ENCODE measurements at places on chromosomes 11 and 22.

- no peak for DNase-seq
These were observed 74.5 kb upstream of the ARFGAP3 start for GRCh38 chr22:42931421-42932196.

DNA sequence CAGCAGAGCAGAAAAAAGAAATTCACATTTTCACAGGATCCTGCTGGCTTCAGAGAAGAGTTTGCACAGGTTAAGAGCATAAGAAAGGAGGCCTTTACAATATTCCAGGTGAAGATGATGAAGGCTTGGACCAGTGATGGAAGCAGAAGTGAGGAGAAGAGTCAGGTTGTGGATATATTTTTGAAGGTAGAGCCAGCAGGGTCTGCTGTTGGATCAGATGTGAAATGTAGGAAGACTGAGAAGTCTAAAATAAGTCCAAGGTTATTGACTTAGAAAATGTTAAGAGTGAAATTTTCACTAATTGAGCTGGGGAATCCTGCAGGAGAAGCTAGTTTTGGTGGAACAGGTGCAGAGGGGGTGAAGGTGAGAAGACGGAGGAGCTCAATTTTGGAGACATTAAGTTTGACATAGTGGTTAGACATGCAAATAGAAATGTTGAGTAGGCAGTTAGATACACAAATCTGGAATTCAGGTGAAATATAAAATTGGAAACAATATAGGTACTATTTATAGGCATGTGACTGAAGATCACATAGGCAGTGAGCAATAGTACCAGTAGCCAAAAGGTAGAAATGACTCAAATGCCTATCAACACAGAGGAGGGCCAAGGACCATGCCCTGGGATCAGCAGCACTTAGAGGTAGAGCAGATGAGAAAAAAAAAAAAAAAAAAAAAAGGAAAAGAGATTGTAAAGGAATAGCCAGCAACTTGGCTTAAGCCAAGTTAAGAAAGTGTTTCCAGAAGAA lies 252.0 kb downstream of the AASDHPPT start:
- no peak for DNase-seq

GRCh38 chr22:22403771-22404170 lies 104.8 kb downstream of the ZNF280B start:
- no peak for DNase-seq

DNA sequence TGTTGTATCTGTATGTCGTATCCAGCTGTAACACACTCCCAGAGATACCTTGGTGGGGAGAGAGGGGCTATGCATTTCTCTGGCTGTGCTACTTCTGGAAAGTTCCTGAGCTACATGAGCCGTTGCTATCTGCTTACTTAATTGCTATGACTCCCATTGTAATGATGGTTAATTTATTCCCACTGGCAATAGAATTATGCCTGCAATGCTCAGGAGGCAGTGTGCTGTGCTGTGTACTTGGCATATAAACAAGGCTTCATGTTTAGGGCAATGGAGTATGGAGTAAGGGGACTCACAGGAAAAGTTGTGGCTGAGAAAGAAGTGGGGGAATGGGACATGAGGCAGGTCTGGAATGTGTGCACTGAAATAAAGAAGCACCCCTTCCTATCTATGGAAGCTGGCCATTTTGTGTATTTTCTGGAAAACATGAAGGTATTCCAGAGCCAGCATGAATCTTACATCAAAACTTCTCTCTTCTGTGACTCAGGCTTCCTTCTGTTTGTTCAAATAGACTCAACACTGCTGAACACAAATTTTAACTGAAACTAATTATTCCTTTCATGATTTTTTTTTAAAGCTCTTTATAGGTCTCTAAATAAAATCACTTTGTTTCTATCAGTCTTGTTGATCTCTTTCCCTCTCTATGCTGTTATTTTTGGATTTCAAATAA lies 40.6 kb downstream of the CD44 start:
- DNase-seq, result no peak

DNA sequence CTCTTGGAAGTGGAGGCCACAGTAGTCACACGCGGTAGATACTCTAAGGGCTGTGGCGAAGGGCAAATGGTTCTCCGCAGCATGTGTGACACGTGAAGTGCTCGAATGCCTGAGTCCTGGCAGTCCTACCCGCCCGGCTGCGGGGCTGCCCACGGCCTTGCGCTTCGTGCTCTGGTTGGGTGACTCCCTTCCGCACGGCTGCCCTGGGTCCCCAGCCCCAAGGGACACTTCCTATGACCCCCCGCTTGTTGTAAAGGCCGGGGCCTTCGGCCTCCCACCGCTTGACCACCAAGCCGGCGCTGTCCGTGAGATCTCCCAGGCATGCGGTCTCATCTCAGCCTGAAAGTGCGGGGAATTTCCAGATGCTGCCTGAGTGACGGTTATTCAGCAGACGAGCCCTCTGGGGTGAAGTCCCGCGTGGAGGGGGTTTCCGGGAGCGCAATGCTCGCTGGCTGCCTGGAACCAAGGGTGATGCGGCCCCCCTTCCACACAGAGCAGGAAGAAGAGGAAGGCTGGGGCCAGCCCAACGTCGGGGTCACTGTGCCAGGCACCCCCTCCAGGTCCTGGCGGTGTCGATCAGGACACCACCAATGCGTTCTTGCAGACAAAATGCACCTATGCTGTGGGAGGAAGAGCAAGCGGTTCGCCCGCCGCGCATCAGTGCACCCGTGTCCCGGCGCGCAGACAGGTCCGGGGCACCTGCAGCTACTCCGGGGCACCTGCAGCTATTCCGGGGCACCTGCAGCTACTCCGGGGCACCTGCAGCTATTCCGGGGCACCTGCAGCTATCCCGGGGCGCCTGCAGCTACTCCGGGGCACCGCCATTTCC lies 171.2 kb downstream of the OPCML start:
- DNase-seq, result no peak
